ENCODE measurements at places on chromosomes 7 and 10. TPM values are rescaled to one million over a fixed set of nuclear protein-coding genes. Genes with fewer than 3 reads are reported as not detected.

Gene DRGX
- total RNA-seq, result 0.23 TPM

Gene BAMBI
- total RNA-seq, result 10.4 TPM

Gene LRRC17
- 33.2 TPM for total RNA-seq

Gene GPR15LG
- total RNA-seq, result not detected

Gene ADAM12
- total RNA-seq, result 8.8 TPM

Gene WNT16
- 0.69 TPM for total RNA-seq

Gene PLEKHS1
- not detected for total RNA-seq

Gene TAC1
- 89.5 TPM for total RNA-seq

Gene NPY4R2
- total RNA-seq, result 1.6 TPM

Gene RBP3
- not detected for total RNA-seq

Gene CALHM3
- total RNA-seq, result not detected

Gene RBM20
- 0.23 TPM for total RNA-seq

Gene SEMA4G
- total RNA-seq, result 17.5 TPM

Gene DNAAF5
- total RNA-seq, result 9.0 TPM
